ENCODE measurements at places on chromosomes 2 and 18. TPM values are rescaled to one million over a fixed set of nuclear protein-coding genes. Genes with fewer than 3 reads are reported as not detected.

The CERKL gene
- total RNA-seq, result 0.85 TPM

The NPHP1 gene
- total RNA-seq, result 10.4 TPM

The REG1B gene
- total RNA-seq, result not detected

The SP5 gene
- not detected for total RNA-seq

The B3GNT2 gene
- 18.7 TPM for total RNA-seq

The EGR4 gene
- total RNA-seq, result not detected

The PNO1 gene
- total RNA-seq, result 26.4 TPM

The APOB gene
- not detected for total RNA-seq

The PPP1R1C gene
- 3.3 TPM for total RNA-seq

The SCTR gene
- total RNA-seq, result not detected

The PLB1 gene
- total RNA-seq, result 0.10 TPM

The LRATD1 gene
- total RNA-seq, result 18.5 TPM

The SLC38A11 gene
- total RNA-seq, result not detected

The SLC39A10 gene
- 19.1 TPM for total RNA-seq

The SLC14A1 gene
- 276 TPM for total RNA-seq

The STEAP3 gene
- 17.7 TPM for total RNA-seq

The TEKT4 gene
- not detected for total RNA-seq

The TSPYL6 gene
- total RNA-seq, result not detected

The NCKAP1 gene
- total RNA-seq, result 103 TPM

The CAPN14 gene
- total RNA-seq, result not detected

The PTPN2 gene
- 26.1 TPM for total RNA-seq

Measured in H4 (cell line).